Left colon (tissue), 2 donors: ENCODE measurements at places on chromosomes 6 and 20. TPM values are rescaled to one million over a fixed set of nuclear protein-coding genes. Genes with fewer than 3 reads are reported as not detected.

The RAET1L gene
- not detected for total RNA-seq

- no peak for DNase-seq
Measured at GRCh38 chr6:154353626-154354025, 3.0 kb downstream of the IPCEF1 start.

DNA sequence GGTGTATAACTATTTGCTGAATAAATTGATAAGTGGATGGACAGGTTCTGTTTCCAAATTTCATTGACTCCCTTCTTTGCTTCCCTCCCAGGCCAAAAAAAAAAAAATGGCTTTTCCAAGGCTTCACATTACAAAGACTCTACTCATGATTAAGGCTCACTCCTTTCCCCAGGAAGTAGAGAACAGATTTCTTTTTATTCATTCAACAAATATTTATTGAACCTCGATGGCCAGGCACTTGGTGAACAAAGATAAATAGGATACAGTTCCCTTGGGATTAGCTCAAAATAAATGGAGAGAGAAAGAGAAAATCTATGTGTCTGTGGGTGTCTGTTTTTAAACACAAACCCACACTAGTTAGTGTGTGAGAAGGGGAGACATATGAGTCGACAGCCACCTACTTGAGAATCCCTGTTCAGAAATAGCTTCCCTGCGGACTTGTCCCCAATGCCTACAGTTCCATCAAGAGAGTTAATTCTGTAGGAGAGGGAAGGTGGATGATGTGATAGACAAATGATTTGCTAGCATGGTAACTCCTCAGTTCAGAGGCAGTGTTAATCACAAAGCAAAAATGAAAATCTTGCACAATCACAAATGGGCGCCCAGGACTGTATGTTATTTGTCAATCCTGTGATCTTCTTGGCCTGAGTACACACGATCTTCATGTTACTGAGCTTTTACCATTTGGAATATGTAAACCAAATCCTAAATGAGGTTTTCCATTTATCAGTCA lies 20.3 kb downstream of the TRAF3IP2 start:
- no peak for DNase-seq

DNA sequence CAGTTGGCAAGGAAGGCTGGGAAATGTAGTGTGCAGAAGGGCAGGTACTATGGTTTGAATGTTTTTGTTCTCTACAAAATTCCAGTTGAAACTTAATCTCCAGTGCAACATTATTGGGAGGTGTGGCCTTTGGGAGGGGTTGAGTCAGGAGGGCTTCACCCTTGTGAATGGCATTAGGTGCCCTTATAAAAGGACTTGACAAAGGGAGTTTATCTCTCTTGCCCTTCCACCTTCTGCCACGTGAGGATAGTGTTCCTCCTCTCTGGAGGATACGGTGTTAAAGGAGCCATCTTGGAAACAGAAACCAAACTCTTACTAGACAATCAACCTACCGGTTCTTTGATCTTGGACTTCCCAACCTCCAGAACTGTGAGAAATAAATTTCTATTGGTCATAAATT lies 82.2 kb upstream of the LRFN2 start:
- no peak for DNase-seq

GRCh38 chr6:40406175-40406574 lies 181.0 kb downstream of the LRFN2 start:
- DNase-seq: no peak

GRCh38 chr6:50785921-50786320 lies 32.8 kb upstream of the TFAP2B start:
- DNase-seq: no peak

The MEP1A gene
- 412 TPM for total RNA-seq

The ERVFRD-1 gene
- 0.09 TPM for total RNA-seq

The CYP21A2 gene
- not detected for total RNA-seq

DNA sequence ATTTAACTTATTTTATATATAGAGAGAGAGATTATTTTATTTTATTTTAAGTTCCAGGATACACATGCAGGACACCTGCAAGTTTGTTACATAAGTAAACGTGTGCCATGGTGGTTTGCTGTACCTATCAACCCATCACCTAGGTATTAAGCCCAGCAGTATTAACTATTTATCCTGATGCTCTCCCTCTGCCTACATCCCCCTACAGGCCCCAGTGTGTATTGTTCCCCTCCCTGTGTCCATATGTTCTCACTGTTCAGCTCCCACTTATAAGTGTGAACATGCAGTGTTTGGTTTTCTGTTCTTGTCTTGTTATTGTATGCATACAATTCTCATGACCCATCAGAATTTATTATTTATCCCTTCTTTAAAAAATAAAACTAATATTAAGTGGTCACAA lies 34.6 kb downstream of the FKBP1C start:
- no peak for DNase-seq

The TFAP2D gene
- total RNA-seq: not detected

DNA sequence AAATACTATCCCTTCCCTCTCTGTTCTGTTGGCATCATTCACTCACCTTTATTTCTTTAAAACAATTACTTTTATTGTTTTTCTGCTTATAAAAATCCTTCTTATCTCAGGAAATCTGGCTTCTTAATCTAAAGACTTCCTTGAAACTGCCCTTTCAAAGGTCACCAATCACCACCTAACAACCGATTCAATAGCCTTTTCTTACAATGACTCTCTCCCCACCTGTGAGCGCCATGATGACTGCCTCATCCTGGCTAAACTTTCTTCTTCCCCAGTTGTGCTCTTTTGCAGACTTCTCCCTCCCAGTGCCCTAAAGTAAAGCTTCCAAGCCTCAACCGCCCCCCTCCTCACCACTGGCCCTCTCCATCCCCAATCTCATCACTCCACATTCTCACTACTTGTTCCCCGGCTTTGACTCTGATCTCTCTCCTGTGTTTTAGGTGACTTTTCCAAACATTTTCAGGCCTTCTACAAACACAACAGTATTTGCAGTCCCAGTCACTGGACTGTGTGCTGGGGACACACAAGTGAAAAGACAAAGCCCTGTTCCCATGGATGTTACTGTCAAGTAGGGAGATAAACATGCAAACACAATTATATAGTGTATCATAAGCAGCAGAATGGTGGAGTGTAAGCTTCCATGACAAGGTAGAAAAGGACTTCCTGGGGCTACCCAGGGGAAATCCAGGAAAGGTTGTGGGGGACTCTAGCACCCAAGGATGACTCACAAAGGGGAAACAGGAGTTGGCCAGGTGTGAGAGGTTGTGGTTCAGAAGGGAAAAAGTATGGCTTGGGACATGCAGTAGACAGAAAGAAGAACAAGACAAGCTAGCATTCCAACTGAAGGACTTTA lies 12.8 kb downstream of the NHSL1 start:
- no peak for DNase-seq

GRCh38 chr20:62192635-62193034 lies 9.8 kb downstream of the MTG2 start:
- no peak for DNase-seq

- DNase-seq: no peak
Measured at GRCh38 chr20:63692436-63693082, 3.9 kb upstream of the TNFRSF6B start.

GRCh38 chr20:10565922-10566897 lies 107.6 kb downstream of the JAG1 start:
- DNase-seq: no peak

DNA sequence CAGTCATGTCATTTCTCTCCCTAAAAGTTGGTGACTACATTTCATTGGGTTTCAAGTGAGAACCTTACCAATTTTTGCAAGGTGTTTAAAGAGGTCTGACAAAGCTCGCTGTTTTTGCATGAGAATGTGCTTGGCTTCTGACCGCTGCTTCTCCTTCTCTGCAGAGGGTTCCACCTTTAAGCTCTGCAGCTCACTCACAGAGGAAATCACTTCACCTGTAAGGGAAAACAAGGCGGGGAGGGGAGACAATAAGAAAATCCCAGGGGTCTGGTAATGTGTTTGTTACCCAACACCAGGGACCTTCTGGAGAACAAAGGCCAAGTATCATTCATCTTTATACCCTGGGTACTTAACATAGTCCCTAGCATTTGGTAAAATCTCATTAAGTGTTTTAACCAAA lies 40.0 kb upstream of the LYRM2 start:
- no peak for DNase-seq

DNA sequence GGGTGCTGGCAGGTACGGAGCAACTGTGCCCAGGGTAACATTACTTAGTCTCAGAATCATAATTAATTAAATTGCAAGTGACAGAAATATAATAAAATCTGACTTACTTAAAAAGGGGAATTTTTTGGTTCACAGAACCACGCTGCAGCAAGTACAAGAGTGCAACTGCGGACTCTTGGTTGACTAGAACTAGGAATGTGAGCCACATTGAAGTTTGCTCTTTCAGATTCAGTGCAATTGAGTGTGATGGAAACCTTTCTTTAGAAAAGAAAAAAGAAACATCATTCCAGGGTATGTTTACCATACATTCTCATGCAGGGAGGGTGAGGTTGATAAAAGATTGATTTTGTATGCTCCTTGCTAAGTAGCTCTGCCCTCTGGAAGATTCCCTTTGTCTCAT lies 45.0 kb upstream of the GGTLC1 start:
- no peak for DNase-seq

- DNase-seq: no peak
Measured at GRCh38 chr20:57198132-57199072, 68.0 kb downstream of the BMP7 start.

- DNase-seq: no peak
Measured at GRCh38 chr20:5316188-5317158, at the start of gene PROKR2. Gene PROKR2, minus strand, starts transcription at chr20:5316954. Its CDS starts 2,585 bp downstream, at chr20:5314369.

The GPLD1 gene
- 0.49 TPM for total RNA-seq

DNA sequence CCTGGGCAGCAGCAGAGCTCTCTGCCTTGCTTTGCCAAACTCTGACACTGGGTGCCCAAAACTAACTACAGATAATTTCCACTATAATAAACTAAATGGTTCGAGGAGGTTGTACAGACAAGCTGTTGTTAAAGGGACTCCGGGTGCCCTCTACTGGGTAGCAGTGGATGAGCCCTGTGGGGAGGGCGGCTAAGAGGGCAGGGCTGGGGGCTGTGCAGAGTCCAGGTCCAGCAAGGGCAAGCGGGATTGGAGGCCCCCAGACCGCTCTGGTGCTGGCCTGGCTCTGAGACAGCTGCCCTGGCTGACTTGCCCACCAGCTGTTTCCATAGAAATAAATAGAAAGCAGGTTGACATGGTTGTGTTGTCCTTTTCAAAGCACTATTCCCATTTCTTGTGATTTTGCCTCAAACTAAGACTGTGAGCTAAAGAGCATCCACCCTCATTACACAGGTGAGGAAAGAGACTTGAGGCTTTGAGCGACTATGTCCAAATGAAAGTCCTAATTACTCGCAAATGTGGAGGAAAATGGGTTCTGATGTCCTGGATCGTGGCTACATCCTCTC lies 167.6 kb upstream of the CST7 start:
- DNase-seq: no peak

DNA sequence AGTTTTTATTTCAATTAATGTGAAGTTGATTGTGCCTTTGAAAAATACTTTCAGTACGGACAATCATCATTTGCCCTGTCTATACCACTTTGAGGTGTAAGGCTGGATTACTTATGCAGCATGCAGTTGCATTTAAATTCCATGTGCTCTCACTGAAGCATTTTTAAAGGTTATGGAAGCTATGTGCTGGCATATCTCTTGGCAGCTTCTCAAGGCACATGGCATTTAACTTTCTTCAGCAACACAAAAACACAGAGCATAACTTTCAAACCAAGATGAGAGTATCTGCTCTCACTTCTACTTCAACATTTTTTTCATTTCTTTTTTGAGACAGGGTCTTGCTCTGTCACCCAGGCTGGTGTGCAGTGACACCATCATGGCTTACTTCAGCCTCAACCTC lies 360.6 kb upstream of the RUNX2 start:
- DNase-seq: no peak

DNA sequence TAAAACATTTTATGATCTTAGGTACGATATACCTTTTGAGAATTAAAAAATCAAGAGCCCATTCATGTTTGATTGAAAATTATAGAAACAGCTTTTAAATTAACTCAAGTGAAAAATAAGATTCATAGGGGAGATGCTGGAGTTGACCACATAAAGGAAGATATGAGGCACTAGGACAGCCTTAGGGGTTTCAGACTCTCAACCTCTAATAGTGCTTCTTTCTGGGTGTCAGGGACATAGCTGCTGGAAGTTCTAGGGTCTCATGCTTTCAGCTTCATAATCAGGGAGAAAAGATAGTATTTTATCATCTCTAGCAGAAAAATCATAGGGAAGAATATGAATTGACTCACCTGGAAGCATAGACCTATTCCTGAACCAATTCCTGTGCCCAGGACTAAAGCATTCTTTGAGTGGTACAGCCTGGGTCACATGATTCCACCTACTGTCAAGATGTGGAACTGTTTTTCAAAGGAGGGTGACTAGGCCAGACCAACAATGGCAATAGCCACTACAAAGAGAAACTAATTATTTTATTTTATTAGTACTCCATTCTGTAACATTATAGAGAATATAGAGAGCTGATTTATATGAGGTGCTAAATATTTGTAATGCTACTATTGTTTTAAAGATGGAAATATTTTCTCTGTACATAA lies 27.8 kb upstream of the CENPW start:
- no peak for DNase-seq

The LHFPL5 gene
- total RNA-seq: not detected

DNA sequence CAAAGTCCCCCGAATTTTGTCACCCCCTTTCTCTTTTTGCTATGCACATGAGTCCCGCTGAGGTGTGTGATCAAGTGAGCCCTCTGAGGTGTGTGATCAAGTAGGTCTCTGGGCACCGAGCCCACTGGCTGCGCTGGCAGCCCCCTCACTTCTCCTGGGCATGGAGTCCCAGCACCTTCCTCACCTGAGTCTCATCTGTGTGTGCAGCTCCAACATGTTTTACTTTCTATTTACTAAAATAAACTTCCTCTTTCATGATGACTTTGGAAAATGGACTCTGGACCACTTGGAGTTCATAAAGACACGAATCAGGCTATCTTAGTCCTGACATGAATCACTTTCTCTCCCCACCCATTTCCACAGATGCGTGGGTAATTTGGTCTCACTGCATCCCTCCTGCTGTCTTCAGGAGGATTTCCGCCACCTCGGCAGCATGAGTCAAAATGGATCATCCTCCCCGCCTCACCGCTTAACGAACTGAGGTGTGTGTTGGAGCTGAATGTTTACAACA lies 39.8 kb downstream of the PRDM1 start:
- DNase-seq: peak; percentile 44

DNA sequence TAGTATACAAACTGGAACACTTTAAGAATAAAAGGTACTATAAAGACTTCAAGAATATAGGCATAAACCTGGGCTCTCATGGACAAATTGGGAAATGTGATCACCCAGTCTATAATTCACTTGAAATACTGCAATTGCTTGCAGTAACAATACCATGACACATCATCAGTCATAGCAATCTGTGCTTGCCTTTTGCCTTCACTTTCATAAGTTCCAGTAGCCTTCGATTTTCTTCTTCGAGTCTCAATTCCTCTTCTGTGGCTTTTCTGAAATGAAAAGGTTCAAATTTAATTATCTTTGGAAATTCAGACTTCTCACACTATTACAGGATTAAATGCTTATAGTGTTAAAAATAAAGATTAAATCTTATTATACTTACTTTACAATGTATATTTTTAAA lies 96.3 kb upstream of the ZBTB24 start:
- no peak for DNase-seq

The BTNL2 gene
- not detected for total RNA-seq

DNA sequence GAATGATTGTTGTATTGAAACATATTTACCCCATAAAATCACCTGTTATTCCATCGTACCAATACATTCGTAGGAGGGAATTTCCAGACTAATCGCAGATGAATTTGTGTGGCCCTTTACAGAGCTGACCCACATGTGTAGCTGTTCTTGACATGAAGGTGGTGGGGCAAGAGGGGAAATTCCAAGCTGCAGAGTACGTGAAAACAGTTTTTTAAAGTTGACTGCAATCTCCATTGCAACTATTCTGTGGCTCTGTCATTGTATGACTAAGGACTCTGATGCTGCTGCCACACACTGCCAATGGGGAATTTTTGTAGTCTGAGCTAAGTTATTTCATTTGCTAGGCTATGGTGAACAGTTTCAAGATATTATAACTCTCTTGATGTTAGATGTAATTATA lies 46.4 kb upstream of the ADTRP start:
- DNase-seq: no peak
